ENCODE measurements at places on chromosomes 5 and 9.

DNA sequence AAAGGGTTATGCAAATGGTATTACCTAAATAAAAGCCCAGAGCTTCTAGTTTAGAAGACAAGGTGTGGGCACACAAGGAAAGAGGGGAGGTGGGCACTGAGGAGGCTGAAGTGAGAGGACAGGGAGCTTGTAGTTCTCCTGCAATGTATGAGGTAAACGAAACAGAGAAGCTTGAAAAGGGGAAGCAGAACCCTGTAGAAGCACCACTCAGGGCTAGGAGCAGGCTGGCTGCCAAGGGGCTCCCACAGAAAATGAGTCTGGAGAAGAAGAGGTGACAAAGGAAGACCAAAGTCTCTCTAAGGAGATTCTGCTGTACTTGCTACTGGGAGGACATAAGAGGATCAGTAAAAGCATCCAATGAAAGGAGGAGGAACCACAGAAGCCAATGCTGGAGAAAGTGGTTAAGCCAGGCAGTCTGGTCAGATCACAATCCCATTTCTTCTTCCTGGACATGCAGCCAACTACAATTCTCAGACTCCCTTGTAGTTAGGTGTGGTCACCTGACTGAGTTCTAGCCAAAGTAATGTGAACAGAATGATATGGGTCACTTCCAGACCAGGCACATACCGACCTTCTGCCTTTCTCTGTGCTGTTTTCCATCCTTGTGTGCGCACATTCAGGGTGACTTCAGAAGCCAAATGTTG is 174.5 kb upstream of the MAP3K1 start:
- no peak for DNase-seq

DNA sequence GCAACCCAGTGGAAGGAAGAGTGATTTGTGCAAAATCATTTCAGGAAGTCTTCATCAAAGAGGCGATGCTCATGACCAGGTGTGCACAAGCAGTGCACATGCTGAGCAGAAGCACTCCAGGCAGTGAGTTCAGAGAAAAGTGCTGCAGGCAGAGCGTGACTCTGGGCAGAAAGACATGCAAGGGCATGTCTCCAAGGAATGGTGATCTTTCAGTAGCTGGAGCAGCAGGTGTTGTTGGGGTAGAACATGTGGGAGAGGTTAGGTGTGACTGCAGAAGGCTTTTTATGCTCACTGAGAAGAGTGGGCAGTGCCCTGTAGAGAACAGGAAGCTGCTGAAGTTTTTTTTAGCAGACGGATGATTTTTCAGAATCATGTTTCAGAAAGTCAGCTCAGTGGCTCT is 545.4 kb upstream of the TLE4 start:
- no peak for DNase-seq

DNA sequence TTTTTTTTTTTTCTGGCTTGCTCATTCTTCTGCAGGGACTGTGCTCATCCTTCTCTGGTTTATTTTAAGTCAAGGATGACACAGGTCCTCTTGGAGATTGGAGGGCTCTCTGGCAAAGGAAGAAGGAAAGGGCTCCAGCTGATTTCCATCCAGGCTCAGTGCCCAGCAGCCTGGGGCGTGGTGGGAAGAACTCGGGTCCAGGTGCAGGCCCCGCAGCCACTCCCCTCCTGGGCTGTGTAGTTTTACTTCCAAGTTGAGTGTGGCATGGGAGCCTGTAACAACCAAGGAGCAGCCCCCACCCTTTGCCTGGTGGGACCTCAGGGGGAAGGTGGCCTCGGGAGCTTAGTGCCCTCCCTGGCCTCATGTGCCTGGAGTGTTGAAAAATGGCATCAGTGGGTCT is 58.9 kb downstream of the ANKRD33B start:
- DNase-seq = no peak

DNA sequence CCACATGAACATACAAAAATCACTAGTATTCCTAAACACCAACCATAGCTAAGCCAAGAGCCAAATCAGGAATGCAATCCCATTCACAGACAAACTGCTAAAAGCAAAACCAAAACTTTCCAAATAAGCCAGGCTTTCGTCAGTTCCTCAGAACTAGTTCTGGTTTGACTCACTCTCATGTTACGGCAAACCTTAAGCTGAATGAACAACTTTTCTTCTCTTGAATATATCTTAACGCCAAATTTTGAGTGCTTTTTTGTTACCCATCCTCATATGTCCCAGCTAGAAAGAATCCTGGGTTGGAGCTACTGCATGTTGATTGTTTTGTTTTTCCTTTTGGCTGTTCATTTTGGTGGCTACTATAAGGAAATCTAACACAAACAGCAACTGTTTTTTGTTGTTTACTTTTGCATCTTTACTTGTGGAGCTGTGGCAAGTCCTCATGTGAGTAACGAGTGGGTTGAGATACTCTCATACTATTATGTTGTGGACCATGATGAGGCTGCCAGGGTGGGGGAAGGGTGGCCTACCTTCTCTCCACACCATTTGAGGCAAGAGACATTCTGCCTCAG is at the start of gene PDCD1LG2:
Gene PDCD1LG2, plus strand, starts transcription at position 172 of the 572 bp plus-strand sequence. CDS start 12,016 bp downstream, outside the sequence.
- peak; percentile 39 for DNase-seq

- DNase-seq = no peak
Observed at GRCh38 chr9:15670246-15670645, 117.4 kb downstream of the CCDC171 start.

- peak; percentile 55 for DNase-seq
Observed at GRCh38 chr9:38091310-38092199, 22.5 kb upstream of the SHB start.

DNA sequence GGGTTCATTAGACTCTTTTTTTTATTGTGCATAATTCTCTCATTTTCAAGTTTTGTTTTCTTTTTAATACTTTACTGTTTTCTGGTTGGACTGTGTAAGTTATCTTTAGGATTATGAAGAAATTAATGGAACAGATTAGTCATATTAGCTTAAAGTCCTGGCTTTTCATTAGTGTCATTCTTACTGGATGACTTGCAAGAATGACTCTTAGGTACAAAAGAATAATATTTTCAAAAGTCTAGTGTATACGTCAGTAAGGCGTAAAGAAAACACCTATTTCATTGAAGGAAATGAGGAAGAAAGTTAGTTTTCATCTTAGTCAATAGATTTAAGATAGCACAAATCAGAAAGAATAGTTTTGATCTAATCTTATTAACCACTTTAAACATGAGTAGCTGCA is 20.4 kb downstream of the UHRF2 start:
- DNase-seq = no peak

DNA sequence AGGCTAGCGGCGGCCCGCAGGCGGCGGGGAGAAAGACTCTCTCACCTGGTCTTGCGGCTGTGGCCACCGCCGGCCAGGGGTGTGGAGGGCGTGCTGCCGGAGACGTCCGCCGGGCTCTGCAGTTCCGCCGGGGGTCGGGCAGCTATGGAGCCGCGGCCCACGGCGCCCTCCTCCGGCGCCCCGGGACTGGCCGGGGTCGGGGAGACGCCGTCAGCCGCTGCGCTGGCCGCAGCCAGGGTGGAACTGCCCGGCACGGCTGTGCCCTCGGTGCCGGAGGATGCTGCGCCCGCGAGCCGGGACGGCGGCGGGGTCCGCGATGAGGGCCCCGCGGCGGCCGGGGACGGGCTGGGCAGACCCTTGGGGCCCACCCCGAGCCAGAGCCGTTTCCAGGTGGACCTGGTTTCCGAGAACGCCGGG is 253 bp downstream of the SLC12A2 start:
- peak; percentile 80 for DNase-seq

DNA sequence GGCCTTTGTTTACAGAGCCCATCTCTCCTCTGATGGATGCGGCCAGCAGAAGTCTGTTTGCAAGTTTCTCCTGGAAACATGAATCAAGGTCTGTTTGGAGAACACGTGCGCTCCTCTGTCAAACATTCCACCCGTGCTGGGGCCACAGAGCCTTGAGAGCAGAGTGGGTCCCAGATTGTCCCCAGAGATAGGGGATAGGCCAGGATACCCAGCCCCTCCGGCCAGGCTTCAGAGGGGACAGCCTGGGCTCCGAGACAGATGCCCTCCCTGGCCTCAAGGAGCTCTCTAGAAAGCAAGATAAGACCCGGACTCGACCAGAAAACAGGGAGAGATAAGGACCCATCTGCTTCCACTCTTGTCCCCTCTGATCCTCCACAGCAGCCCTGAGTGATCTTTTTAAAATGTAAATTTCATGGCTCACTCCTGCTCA is 40.4 kb upstream of the HAND1 start:
- no peak for DNase-seq

DNA sequence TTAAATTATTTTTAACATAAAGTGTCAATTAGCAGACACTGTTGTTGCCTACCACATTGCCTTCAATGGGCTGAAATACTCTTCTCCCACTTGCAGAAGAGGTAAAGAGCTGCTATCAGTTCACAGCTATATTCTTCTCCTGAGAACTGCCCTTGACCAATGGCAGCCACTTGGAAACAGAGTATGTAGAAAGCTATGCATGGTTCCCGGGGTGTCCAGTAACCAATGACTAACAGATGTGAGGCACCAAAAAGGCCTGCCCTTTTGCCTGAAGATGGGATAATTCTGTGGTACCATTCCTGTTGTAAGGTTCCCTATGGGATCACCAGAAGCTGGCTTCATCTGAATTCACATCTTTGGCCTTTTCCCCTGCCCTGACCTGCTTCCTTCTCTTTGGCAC is 181.4 kb upstream of the MAP3K1 start:
- DNase-seq = no peak

All from GM13976 (cell line).